ENCODE measurements at places on chromosomes 6 and 20.

DNA sequence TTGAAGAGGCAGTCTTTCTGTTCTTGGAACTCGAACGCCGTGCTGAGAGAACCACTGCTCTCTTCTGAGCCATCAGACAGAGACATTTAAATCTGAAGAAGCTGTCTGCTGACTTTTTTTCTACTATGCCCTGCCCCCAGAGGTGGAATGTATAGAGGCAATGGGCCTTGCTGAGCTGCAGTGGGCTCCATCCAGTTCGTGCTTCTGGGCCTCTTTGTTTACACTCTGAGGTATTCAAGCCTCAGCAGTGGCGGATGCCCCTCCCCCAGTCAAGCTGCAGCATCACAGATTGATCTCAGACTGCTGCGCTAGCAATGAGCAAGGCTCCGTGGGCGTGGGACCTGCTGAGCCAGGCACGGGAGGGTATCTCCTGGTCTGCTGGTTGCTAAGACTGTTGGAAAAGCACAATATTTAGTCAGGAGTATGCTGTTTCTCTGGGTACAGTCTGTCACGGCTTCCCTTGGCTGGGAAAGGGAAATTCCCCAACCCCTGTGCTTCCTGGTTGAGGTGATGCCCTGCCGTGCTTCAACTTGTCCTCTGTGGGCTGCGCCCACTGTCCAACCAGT is 526.8 kb downstream of the CD109 start:
- no peak for DNase-seq

DNA sequence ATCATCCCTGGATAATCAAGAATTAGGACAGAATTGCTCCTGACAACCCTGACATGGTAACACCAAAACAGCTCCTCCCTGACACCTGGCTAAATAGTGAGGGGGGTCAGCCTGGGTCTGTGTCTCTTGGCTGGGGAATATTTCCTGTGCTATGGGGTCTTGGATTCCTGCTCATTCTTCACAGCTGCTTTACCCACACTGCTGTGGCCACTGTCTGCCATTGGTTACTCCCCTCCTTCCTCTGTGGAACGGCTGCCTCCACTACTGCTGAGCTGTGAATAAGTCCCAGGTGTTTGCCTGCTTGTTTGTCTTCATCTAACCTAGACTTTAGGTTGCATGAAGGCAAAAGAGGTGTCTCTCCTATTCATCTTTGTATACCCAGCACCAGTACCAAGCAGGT is 33.9 kb upstream of the TXLNB start:
- DNase-seq, result no peak

DNA sequence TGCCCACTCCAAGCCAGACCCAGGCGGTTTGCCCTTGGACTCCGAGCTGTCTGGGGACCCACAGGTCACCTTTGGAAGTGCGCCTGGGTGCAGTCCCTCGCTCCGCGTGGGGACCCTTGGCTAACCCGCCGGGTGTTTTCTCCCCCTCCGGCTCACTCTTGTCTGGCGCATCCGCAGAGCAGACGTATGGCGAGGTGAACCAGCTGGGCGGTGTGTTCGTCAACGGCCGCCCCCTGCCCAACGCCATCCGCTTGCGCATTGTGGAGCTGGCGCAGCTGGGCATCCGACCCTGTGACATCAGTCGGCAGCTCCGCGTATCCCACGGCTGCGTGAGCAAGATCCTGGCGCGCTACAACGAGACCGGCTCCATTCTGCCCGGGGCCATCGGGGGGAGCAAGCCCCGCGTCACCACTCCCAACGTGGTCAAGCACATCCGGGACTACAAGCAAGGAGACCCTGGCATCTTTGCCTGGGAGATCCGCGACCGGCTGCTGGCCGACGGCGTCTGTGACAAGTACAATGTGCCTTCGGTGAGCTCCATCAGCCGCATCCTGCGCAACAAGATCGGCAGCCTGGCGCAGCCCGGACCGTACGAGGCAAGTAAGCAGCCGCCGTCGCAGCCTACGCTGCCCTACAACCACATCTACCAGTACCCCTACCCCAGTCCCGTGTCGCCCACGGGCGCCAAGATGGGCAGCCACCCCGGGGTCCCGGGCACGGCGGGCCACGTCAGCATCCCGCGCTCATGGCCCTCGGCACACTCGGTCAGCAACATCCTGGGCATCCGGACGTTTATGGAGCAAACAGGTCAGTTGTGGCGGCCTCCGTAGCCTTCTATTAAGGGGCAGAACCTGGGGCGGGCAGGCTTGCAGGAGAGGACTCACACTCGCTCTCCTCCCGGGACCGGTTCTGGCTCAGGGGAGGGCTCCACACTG is 1.1 kb downstream of the PAX1 start:
- DNase-seq, result no peak

DNA sequence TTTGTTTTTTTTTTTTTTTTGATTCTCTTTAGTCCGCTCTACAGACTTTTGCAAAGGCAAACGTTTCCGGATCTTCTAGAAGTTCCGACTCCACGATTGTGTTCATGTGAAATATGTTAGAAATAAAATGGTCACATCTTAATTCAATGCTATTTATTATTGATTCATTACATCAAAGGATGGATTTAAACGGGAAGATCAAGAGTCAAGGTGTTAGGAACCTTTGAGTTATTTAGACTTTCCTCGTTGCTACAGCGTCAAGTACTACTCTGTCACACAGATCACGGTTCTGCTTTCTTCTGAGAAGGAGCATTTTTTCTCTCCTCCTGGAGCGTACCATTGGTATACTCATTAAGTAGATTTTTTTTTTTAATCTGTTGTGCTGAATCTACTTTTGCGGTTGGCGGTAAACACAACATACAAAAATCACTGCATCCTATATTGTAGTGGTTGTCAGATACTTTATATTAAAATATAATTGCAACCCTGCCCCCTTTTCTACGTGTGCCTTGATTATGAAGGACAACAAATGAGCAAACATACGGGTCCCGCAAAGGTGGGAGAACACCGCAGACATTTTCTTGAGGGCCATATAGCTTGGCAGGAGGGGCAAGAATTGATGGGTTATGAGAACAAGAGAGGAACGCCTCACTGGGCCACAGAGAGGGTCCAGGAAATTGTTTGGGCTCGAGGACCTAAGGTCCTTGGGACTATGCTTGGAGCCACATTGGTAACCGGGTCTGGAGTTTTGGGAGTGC is 17.5 kb downstream of the HMGN4 start:
- no peak for DNase-seq

DNA sequence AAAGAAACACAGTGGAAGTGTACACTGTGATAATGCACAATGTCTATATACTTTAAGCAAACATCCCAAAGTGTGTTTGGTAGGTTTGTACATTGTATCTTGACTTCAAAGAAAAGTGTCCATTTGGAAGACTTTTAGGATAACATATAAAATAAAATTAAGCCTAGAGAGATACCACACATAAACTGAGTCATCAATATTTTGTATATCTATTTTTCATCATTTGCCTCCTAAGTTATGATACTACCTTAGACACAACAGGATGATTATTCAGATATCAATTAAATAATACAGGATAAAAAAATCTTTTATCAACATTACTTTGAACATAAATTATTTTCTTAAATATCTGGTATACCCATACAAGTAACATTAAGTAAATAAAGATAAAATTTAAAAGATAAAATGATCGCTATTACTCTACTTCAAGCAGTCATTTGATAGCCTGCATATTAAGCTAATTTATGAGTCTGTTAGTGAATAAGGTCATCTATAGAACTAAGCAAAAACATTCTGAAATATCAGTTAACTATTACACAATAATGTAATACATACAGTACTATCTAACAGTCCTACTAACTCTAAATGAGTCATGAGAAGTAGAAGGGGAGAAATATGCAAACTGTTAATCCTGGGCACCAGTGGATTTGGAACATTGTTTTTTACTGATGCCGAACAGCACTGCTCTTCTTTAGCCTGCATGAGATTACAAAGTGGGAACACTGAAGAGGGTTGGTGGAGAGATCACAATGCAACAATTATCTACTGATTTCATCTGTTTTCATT is 158.4 kb upstream of the SIM1 start:
- DNase-seq, result no peak

DNA sequence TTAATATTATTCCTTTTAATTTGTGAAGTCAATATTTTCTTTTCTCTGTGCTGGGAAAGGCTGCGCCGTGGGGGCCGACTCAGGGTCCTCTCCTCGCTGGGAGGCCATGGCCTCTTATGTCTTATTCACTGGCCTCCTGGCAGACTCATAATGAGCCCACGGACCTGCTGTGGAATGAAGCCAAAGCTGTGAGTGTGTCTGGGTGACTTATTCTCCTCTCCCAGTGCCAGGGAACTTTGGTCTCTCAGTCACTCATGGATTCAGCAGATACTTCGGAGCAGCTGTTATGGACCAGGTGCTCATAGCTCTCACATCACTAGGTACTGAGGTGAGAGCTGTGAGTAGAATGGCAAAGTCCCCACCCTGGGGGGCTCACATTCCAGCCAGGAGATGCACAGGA is 297.6 kb downstream of the CDH26 start:
- no peak for DNase-seq

All from activated CD4-positive, CD25-positive, alpha-beta regulatory T cell treated with anti-CD3 and anti-CD28 coated beads, Interleukin-2, amount 50 U/mL, for 72 hours (primary cell).